Endothelial cell of umbilical vein (primary cell): ENCODE measurements at places on chromosomes 13 and 19. TPM values are rescaled to one million over a fixed set of nuclear protein-coding genes. Genes with fewer than 3 reads are reported as not detected.

Gene SERPINE3
- total RNA-seq = not detected in 2 replicates

DNA sequence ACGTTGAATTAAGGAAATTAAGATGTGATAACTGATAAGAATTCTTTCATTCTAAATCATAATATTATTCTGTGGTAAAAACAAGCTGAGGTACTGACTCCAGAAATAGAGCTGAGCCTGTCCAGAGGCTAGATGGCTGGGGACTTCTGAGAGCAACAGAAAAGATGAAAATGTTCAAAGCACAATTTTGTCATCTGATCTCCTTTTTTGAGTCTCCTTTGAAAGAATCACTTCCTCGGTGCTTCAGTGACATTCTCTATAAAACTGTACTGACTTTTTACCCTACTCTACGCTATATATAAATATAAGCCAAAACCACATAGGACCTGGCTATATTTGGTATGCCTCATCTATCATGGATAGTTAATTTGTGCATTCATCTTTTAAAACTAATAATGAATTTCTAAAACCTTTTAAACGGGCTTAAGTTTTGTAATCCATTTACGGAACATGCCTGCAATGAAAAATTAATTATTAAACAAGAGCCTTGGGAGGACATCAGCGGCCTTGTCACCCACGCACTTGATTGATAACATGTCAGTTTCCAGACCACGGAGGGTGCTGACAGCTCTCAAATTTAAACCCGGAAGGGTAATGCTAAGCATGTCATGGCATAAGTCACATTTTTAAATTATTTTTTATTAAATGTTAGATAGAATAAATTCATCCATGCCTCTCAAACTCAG, 235.5 kb downstream of the PCDH9 start:
- peaks cover 16% of the 10 kb centered on the region for H3K4me1 ChIP-seq
- H3K27me3 ChIP-seq = no peaks in the 10 kb centered on the region
- DNase-seq = no peak
- H3K27ac ChIP-seq = no peak overlapping the region
- H3K36me3 ChIP-seq = no peaks in the 10 kb centered on the region
- no peak overlapping the region for H3K4me3 ChIP-seq

Gene MYCBP2
- 85.8 and 89.8 TPM in 2 replicates for total RNA-seq

DNA sequence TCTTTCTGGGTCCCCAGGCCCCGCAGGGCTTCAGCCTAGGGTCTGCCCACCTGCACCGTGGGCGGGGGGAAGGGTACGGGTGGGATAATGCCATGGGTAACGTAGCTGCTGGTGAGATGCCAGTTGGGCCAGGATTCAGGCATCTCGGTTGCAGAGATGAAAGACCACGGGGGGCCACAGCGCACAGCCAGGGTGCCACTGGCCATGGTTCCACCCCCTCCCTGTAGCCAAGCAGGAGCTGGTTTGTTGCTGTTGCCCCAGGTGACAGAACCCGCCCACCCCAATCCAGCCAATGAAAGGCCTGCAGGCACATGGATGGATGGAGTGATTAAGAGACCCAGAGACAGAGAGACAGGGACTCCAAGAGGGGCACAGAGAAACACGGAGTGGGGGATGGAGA, 1.0 kb upstream of the CGB7 start:
- no peak overlapping the region for H3K27ac ChIP-seq
- no peaks in the 10 kb centered on the region for H3K27me3 ChIP-seq
- no peak overlapping the region for H3K4me3 ChIP-seq
- no peaks in the 10 kb centered on the region for H3K36me3 ChIP-seq

Gene FAM124A
- total RNA-seq = 7.4 and 9.9 TPM in 2 replicates

Gene ABCA7
- 9.8 and 11.0 TPM in 2 replicates for total RNA-seq

DNA sequence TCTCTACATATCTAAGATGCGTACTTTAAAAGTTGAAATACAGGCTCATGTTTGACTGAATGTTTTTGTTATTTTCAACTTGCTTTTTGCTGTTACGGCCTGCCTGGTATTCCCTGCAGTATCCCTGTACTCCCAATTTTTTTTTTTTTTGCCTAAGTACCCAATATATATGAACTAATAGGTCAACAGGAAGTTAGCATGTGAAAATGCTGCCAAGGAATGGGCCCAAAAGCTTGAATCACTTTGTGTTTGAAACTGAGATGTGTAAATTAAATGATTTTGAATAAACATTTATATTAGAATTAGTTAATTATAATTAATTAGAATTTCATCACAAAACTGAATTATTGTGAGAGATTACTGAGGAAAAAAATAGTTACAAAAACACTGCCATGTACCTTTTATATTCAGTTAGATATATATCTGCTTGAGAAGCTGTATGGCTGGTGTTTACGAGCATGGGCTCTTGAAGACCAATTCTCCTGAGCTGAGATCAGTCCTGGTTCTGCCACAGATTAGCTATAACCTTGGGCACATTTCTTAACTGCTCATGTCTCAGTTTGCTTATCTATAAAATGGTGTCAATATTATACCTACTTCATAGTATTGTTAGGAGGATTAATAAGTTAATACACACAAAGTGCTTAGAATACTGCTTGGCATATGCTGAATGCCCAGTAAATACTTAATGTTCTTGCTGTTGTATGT, 16.0 kb downstream of the TDRD3 start:
- H3K27ac ChIP-seq = no peak overlapping the region
- no peak for DNase-seq
- H3K4me1 ChIP-seq = no peaks in the 10 kb centered on the region
- no peak overlapping the region for H3K4me3 ChIP-seq
- H3K36me3 ChIP-seq = no peaks in the 10 kb centered on the region
- H3K27me3 ChIP-seq = no peaks in the 10 kb centered on the region

DNA sequence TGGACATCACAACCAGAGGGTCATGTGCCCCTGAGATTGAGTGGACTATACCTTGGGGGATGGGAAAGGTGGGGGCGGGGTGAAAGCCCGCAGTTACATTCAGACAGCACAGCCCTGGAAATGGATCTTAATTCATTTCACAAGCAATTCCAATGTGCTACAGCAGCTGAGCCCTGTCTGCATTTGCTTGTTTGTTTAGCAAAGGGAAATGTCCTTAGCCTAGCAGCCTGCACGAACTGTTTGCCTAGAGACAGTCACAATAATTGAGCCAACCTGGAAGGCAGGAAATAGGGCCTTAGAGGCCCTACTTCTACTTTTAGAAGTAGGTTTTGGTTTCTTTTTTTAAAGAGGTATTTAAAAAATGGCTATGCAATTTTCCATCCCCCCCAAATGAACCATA, 177.3 kb upstream of the KL start:
- peaks cover 4% of the 10 kb centered on the region for H3K27me3 ChIP-seq
- H3K4me3 ChIP-seq = no peak overlapping the region
- no peaks in the 10 kb centered on the region for H3K4me1 ChIP-seq
- DNase-seq = no peak
- H3K36me3 ChIP-seq = no peaks in the 10 kb centered on the region
- no peak overlapping the region for H3K27ac ChIP-seq

DNA sequence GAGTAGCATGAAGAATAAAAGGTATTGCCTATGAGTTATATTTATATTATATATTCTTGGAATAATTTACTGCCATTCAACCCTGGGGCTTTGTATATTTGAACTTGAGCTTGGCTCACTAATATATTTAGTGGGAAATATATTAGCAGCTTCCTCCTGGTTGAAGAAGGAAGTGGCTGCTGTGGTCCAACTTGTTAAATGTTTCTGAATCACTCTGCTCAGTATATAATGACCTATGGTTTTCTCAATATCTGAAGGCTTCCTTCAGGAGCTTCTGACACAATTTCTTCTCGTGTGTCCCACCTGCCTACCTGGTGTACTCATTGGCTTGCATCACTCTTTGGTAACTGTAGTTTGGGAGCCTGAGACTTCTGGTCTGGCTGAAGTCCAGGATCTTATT, 646.4 kb downstream of the TBC1D4 start:
- H3K27ac ChIP-seq = no peak overlapping the region
- no peaks in the 10 kb centered on the region for H3K27me3 ChIP-seq
- H3K4me1 ChIP-seq = no peaks in the 10 kb centered on the region
- no peaks in the 10 kb centered on the region for H3K36me3 ChIP-seq
- no peak for DNase-seq

DNA sequence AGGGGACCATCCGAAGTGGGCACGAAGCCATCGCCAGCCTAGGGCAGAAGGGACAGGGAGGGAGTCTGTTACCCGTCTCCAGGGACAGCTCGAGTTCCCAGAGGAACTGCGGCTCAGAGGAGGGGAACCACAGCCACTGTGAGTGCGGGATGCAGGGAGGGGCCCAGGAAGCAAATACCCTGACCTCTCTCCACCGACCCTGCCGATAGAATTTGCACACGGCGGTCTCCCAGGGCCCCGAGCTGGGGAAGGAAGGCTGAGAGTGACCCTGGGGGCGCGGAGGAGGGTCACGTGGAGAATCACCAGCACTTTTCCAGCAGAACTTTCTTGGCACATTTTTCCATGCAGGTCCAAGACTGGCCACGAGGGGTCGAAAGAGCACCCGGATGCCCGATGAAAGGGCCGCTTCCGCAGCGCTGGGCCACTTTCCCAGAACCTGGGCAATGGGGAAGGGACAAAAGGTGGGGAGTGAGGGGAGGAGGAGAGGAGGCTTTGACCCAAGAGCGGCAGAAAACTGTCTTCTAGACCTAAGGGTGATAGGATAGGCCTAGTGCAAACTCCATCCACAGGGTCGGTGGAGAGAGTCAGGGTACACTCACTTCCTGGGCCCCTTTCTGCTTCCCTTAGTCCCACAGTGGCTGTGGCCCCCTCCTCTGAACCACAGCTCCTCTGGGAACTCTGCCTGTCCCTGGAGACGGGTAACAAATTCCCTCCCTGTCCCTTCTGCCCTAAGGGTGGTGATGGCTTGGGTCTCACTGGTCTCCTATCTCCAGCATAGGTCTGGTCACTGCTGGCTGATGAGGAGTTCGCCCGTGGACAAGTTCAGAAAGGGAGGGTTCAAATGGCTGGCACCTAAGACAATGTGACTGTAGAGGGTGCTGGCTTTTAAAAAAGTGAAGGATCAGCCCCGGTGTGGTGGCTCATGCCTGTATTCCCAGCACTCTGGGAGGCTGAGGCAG, 5.3 kb upstream of the GPR4 start:
- DNase-seq = peak; percentile 84
- no peaks in the 10 kb centered on the region for H3K27me3 ChIP-seq
- peak overlapping the region; percentile 64 for H3K27ac ChIP-seq
- H3K4me1 ChIP-seq = peaks cover 9% of the 10 kb centered on the region
- H3K36me3 ChIP-seq = no peaks in the 10 kb centered on the region

- no peaks in the 10 kb centered on the region for H3K36me3 ChIP-seq
- no peak for DNase-seq
- peaks cover 5% of the 10 kb centered on the region for H3K27me3 ChIP-seq
- no peak overlapping the region for H3K27ac ChIP-seq
- no peak overlapping the region for H3K4me3 ChIP-seq
- peaks cover 8% of the 10 kb centered on the region for H3K4me1 ChIP-seq
Observed at GRCh38 chr13:31092646-31093045, 69.1 kb downstream of the HSPH1 start.

- H3K27me3 ChIP-seq = no peaks in the 10 kb centered on the region
- no peaks in the 10 kb centered on the region for H3K4me1 ChIP-seq
- peak; percentile 38 for DNase-seq
- H3K4me3 ChIP-seq = no peak overlapping the region
Observed at GRCh38 chr13:31236211-31236786, 36.5 kb downstream of the B3GLCT start.

- no peaks in the 10 kb centered on the region for H3K36me3 ChIP-seq
- peaks cover 15% of the 10 kb centered on the region for H3K4me1 ChIP-seq
- H3K27ac ChIP-seq = no peak overlapping the region
- DNase-seq = no peak
Observed at GRCh38 chr19:33177417-33177979, 16.6 kb upstream of the LRP3 start.

GRCh38 chr13:95684418-95684817, 7.5 kb downstream of the DNAJC3 start:
- no peak overlapping the region for H3K4me3 ChIP-seq
- peaks cover 1% of the 10 kb centered on the region for H3K4me1 ChIP-seq
- no peaks in the 10 kb centered on the region for H3K27me3 ChIP-seq
- no peak overlapping the region for H3K27ac ChIP-seq
- H3K36me3 ChIP-seq = no peaks in the 10 kb centered on the region
- DNase-seq = no peak

Gene C19orf38
- not detected in 2 replicates for total RNA-seq

- H3K36me3 ChIP-seq = no peaks in the 10 kb centered on the region
- peak overlapping the region; percentile 51 for H3K27ac ChIP-seq
- no peaks in the 10 kb centered on the region for H3K27me3 ChIP-seq
- peak overlapping the region; percentile 64 for H3K4me3 ChIP-seq
- H3K4me1 ChIP-seq = peaks cover 36% of the 10 kb centered on the region
- DNase-seq = no peak
Observed at GRCh38 chr19:3094601-3095440, 659 bp downstream of the GNA11 start.

Gene GSX1
- not detected in 2 replicates for total RNA-seq

Gene KIR3DL2
- total RNA-seq = not detected in 2 replicates

- DNase-seq = no peak
- no peaks in the 10 kb centered on the region for H3K36me3 ChIP-seq
- no peak overlapping the region for H3K27ac ChIP-seq
- H3K4me1 ChIP-seq = no peaks in the 10 kb centered on the region
- H3K27me3 ChIP-seq = no peaks in the 10 kb centered on the region
- H3K4me3 ChIP-seq = no peak overlapping the region
Observed at GRCh38 chr13:23632741-23633140, 62.5 kb downstream of the TNFRSF19 start.

- H3K27me3 ChIP-seq = no peaks in the 10 kb centered on the region
- no peak overlapping the region for H3K27ac ChIP-seq
- peak; percentile 67 for DNase-seq
- peaks cover 36% of the 10 kb centered on the region for H3K4me1 ChIP-seq
- no peak overlapping the region for H3K4me3 ChIP-seq
Observed at GRCh38 chr19:47228937-47229675, 1.9 kb downstream of the BBC3 start.

DNA sequence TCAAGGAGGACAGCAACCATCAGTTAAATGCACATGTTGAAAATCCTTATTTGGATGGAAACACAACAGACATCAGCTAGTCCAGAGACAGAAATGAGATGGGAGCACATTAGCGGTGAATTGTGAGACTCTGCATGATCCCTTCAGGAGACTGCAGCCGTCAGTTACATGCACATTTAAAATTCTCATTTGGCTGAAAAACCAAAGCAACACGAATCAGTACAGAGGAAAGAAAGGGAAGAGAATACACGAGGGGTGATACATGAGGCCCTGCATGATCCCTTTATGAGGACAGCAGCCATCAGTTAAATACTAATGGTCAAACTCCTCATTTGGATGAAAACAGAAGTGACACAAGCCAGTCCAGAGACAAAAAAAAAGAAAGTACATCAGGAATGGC, 123.4 kb downstream of the PTPRS start:
- no peaks in the 10 kb centered on the region for H3K27me3 ChIP-seq
- no peak overlapping the region for H3K4me3 ChIP-seq
- no peaks in the 10 kb centered on the region for H3K4me1 ChIP-seq
- no peak overlapping the region for H3K27ac ChIP-seq
- DNase-seq = no peak
- H3K36me3 ChIP-seq = no peaks in the 10 kb centered on the region

DNA sequence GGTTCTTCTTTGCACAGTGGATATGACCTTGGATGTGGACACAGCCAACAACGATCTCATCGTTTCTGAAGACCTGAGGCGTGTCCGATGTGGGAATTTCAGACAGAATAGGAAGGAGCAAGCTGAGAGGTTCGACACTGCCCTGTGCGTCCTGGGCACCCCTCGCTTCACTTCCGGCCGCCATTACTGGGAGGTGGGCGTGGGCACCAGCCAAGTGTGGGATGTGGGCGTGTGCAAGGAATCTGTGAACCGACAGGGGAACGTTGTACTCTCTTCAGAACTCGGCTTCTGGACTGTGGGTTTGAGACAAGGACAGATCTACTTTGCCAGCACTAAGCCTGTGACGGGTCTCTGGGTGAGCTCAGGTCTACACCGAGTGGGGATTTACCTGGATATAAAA, 9.4 kb downstream of the RFPL4AL1 start:
- no peak overlapping the region for H3K4me3 ChIP-seq
- no peaks in the 10 kb centered on the region for H3K36me3 ChIP-seq
- no peak for DNase-seq
- H3K27me3 ChIP-seq = no peaks in the 10 kb centered on the region
- H3K27ac ChIP-seq = no peak overlapping the region

Gene VSTM2B
- not detected in 2 replicates for total RNA-seq

Gene FRY
- 75.8 and 86.7 TPM in 2 replicates for total RNA-seq
